Esophagus mucosa (tissue), 1 donor: ENCODE measurements at places on chromosomes 7 and 10.
A peak's percentile ranks its signal among the peaks of the same experiment; 100 is the strongest.

DNA sequence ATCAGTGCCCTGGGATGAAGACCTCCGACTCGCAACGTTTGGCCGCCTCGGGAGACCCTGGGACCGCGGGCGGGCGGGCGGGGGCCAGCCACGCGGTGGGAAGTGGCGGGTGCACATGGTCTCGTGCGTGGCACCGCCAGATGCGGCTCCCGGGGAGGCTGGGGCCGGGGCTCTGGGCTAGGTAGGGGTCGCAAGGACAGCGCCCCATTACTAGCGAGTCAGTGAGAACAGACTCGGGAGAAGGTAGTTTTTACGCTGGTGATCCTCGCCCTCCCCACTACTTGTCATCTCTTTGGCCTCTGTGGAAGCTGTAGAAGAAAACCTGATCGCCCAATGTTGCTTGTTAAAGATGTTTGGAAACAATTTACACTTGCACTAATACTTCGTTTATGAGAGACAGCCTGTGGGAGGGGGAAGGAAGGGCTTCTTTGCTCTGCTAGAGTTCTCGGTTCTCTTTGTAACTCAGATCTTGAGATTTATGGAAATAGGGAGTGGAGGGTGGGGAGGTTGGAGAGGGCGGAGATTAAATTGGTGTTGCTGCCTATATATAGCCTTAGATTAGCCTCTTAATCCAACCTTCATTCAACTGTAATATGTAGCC lies 591 bp downstream of the BZW2 start:
- peak; percentile 2 for ATAC-seq

GRCh38 chr7:49038821-49039358 lies 114.5 kb downstream of the CDC14C start:
- ATAC-seq, result no peak

GRCh38 chr7:121936951-121937623 lies 64.1 kb downstream of the PTPRZ1 start:
- no peak for ATAC-seq

- ATAC-seq, result no peak
These were observed 76.0 kb upstream of the MYO3A start for GRCh38 chr10:25858076-25858475.

DNA sequence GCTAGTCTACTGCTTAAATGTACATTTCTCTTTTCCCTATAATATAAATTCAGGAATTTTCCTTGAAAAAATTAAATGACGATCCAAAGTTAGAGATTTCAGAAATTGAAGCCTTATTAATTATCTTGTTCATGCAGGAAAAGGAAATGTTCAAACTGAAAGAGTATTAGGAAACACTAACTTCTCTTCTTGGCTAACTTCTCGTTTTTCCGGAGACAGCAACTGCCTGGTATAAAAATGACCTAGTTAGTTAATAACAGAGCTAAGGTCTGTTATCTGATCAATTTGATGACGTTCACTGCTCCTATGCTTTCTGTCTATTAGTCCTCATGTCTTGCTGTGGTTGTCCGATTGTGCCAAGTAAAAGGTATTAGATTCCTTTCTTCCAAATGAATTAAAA lies 212.5 kb downstream of the DGKB start:
- no peak for ATAC-seq
